NCI-H1105 treated with DMSO at 0.1 percent for 48 hours (cell line): ENCODE measurements at places on chromosomes 4 and X.

DNA sequence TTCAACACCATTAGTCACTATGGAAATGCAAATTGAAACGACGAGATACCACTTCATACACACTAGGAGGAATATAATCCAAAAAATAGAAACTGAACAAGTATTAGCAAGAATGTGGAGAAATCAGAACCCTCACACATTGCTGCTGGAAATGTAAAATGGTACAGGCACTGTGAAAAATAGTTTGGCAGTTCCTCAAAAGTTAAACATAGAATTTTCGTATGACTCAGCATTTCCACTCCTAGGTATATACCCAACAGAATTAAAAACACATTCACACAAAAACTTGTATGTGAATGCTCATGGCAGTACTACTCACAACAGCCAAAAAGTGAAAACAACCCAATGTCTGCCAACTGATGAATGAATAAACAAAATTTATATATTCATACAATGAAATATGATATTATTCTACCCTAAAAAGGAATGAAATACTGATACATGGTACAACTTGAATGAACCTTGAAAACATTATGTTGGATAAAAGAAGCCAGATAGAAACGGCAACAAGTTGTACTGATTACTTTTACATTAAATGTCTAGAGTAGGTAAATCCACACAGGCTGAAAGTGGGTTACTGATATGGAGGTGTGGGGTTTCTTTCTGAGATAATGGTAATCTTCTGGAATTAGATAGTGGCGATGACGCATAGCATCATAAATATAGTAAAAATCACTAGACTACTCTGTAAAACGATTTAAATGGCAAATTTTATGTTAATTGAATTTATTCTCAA lies 22.3 kb downstream of the TEC start:
- DNase-seq = no peak

GRCh38 chr4:120718979-120719566 lies 203.5 kb downstream of the PRDM5 start:
- peak; percentile 20 for DNase-seq

DNA sequence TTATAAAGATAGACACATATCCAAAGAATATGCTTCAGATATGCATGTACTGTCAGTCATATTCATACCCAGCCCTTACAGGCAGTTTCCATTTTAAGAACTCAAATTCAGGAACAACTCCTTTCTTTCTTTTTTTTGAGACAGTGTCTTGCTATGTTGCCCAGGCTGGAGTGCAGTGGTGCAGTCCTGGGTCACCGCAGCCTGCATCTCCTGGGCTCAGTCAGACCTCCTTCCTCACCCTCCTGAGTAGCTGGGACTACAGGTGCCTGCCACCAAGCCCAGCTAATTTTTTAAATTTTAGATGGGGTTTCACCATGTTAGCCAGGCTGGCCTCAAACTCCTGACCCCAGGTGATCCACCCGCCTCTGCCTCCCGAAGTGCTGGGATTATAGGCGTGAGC lies 34.5 kb downstream of the SNX25 start:
- no peak for DNase-seq

- no peak for DNase-seq
Observed at GRCh38 chrX:129992181-129992580, 9.7 kb downstream of the BCORL1 start.

DNA sequence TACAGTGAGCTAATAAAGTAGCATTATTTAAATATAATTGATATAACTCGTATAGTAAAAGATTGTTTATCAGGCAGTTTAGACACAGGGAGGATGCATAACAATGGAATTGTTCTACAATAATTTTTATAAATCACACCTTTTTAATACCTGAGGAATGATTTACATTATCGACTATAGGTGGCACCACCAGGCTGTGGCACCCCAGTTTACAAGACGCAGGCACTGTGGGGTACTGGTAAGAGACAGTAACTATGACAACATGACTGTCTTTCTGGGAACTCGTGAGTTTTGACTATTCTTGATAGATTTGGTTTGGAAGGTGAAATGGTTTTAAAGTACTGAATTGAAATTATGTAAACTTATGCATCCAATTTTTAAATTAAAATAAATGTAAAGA lies 27.1 kb upstream of the STBD1 start:
- DNase-seq = no peak

- no peak for DNase-seq
Observed at GRCh38 chr4:175339100-175339707, 421.0 kb downstream of the ADAM29 start.

GRCh38 chrX:68375803-68376202 lies 57.5 kb downstream of the OPHN1 start:
- no peak for DNase-seq

DNA sequence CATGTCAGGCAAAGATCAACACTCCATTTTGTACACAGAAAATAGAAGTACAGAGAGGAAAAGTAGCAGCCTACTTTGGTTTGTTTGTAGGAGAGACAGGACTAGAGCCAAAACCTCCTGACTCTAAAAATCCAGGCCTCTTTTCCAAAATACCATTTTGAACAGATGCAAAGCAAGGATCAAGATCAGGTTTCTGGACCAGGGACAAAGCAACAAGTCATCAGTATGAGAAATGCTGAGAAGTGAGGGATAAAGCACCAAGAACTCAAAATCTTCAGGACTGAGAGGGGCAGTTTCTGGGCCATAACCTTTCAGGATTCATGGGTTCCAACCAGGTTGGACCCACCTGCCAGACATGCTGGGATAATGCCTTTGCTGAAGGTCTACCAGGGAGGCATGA lies 36.6 kb upstream of the MBTPS2 start:
- DNase-seq = no peak

- DNase-seq = no peak
Observed at GRCh38 chr4:25991340-25991739, 77.3 kb downstream of the SMIM20 start.

DNA sequence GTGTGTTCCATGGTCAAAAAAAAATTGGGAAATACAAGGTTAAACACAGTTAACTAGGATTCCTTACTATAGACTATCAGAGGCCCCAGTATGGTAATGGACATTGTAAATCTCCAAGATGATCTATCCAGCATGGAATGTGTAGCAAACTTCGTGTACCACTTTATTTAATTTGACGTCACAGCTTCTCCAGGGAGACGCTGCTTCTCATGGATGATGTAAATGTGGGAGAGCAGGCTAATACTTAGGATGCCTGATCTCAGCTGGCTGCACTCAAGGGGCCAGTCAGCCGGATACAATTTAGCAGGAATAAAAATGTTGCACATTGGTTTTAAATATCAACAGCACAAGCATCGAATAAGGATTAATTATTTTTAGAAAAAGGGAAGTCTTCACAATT lies 111.7 kb upstream of the HPF1 start:
- no peak for DNase-seq

GRCh38 chrX:19682712-19683331 lies 167.5 kb upstream of the MAP3K15 start:
- DNase-seq = no peak

DNA sequence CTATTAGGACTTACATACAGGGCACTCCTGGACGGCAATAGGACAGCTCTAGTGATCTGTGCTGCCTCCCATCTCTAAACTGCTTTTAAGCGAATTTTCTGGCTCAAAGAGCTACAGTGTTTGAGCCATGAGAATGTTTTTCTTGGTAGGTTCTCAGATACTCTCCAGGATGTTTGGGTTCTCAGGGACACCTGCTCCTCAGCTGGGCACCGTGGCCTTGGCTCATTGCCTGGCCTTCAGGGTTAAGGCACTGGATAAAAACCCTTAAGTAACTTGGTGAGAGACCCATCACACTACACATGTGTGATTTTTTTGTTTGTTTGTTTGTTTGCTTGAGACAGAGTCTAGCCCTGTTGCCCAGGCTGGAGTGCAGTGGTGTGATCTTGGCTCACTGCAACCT lies 38.5 kb upstream of the HERC5 start:
- DNase-seq = no peak

- DNase-seq = no peak
Observed at GRCh38 chrX:34849371-34849770, 93.2 kb upstream of the FAM47B start.

GRCh38 chrX:40579141-40579540 lies 1.6 kb upstream of the ATP6AP2 start:
- no peak for DNase-seq

DNA sequence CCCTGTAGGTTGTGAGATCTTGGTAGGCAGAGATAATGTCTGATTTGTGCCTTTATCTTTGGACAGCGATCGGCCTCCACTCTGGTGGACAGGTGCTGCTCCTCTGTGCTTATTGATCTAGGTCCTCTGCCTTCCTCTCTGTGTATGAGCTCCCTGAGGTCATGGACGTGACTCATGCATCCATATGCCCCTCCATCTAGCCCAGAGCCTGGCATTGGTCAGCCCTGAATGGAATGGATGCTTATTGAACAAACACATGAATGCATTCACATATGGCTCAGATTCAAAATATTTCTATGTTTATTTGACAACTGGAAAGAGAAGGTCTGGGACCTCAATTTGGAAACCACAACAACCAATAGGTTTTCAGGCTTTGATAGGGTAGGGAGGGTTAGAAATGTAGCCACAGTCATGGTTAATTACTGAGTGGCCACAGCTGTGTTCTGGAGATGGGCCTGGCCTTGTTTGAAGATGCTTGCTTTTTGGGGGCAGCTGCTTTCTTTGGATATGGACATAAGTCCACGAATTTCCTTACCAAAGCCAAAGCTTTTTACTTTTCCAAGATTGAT lies 76.2 kb downstream of the SEL1L3 start:
- DNase-seq = no peak

GRCh38 chrX:152528193-152528592 lies 77.1 kb upstream of the GABRA3 start:
- peak; percentile 1 for DNase-seq

DNA sequence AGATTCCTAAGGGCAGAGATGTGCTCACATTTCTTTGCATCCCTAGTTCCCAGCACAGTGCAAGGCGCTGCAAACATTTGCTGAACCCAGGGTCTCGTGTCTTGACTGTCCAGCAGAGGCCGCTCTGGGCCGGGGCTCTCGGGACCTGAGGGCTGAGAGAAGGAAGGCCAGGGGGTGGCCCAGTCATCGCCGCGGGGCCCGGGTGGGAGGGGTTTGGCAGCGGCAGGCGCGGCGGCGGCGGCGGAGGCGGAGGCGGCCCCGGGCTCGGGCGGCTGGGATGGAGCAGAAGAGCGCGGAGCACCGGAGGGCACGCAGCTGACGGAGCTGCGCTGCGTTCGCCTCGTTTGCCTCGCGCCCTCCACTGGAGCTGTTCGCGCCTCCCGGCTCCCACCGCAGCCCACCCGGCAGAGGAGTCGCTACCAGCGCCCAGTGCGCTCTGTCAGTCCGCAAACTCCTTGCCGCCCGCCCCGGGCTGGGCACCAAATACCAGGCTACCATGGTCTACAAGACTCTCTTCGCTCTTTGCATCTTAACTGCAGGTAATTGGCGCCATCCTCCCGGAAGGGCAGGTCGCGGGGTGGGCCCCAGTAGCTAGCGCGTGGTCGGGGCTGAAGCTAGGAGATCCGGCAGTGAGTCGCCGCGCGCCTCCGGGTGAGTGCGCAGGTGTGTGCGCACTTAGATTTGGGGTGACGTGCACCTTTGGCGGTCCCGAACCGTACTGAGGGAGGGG lies at the start of gene PARM1:
Gene PARM1 (plus strand): TSS at position 285 of the 730 bp plus-strand sequence. CDS start 212 bp downstream, at position 497.
- DNase-seq = peak; percentile 68

DNA sequence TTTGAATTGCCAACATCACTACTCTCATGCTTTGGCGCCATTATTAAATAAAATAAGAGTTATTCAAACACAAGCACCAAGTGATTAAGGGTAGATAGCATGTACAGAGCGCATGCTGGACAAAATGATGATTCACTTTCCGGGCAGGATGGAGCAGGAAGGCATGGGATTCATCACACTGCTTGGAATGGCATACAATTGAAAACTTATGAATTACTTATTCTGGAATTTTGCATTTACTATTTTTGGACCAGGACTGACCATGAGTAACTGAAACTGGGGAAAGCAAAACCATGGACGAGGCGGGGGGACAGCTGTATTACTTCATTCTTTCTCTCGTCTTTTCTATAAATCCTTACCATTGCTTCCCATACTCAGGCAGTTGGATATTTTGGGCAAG lies 28.5 kb upstream of the FGF5 start:
- no peak for DNase-seq

- DNase-seq = no peak
Observed at GRCh38 chr4:92175250-92175649, 128.5 kb upstream of the GRID2 start.
